Stimulated activated CD4-positive, alpha-beta T cell treated with anti-CD3 and anti-CD28 coated beads, Interleukin-2, amount 100 ng/mL, for 24 hours (primary cell): ENCODE measurements at places on chromosomes 3 and 15.

DNA sequence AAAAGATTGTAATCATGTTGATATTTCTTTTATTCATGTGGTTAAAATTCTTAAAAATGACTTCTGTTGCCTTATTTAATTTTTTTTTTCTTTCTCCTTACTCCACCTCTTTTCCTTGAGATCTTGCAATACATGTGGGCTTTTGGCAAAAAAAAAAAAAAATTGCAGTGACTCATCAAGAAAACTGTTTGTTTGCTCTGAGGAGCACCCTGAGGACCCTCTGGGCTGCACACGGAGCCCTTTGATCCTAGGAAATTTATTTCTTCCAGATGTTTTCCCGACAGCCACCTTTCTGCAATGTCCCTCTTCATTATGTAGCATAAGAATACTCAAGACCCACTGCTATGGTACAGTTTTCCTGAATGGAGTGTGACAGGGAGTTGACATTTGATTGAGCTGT lies 371.7 kb downstream of the ZBTB20 start:
- DNase-seq, result no peak

DNA sequence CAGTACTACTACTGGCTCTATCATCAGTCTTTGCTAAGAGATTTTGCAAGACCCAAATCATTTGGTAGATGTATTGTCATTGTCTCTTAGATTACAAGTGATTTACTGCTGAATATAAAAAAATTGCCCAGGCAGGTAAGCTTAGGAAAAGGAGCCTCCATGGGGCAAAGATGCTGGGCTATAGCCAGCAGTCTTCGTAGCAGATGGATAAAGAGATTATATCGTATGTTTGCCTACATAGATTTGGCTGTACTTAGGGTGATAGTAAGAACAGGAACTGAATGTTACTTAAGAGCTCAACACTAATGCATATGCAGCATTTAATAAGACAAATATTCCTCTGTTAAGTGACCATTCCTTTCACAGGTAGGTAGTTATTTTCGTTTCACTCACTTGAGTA lies 48.9 kb downstream of the PTPRG start:
- no peak for DNase-seq

GRCh38 chr3:52028572-52028971 lies 27.8 kb downstream of the DUSP7 start:
- DNase-seq, result no peak

GRCh38 chr15:99433026-99433756 lies 132.6 kb upstream of the MEF2A start:
- DNase-seq, result no peak

DNA sequence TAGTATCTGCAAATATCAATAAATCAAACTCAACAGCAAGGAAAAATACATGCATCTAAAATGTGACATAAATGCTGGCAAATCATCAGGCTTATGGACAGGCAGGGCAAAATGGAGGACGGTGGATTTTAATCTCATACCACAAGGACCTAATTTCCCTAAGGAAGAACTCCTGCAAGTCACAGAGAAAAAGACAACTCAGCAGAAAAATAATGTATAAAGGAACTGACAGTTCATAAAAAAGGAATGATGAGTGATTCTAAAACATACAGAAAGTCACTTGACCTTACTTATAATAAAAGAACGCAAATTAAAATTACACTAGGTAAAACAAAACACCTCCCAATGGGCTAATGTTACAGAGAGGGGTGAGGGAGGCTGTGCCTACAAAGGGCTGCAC lies 17.2 kb downstream of the TUBGCP5 start:
- no peak for DNase-seq

DNA sequence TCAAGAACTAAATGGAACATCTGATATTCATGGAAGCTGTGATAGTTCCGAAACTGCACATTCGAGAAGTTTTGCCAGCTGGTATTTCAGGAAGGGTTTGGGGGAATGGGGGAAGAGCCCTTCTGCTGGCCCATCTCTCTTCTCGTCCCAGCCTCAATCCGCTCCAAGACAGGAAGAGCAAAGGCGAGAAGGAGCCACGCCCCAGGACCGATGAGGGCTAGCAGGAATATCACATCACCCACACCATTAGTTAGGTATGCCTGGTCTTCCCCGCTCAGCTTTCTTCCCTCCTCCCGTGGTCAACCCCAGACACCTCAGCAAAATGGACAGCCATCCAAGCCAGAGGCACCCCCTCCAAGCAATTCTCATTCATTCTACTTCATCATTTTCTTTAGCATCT lies 14.9 kb upstream of the PCSK6 start:
- DNase-seq, result no peak

- no peak for DNase-seq
These were observed 840.6 kb downstream of the EPHA3 start for GRCh38 chr3:89948008-89948407.

GRCh38 chr3:21920421-21920861 lies 169.4 kb upstream of the ZNF385D start:
- DNase-seq, result no peak

DNA sequence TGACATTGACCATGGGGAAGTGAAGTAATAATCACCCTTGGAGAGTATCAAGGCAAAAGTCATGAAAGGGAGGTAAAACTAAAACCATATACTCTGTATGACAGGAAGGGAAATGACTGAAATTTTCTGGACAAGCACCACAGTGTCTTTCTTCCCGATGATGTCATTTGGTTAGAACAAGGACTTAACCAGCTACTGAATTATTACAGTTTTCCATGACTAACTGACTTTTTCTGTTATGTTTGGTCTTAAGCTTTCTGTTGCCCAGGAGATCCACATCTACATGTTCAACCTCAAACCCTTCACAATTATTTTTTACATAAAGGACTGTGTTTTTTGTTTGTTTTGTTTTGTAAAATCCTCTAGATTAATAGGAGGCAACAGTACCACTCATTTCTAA lies 191.9 kb upstream of the IL12A start:
- no peak for DNase-seq
